ENCODE measurements at places on chromosomes 2 and 18.

DNA sequence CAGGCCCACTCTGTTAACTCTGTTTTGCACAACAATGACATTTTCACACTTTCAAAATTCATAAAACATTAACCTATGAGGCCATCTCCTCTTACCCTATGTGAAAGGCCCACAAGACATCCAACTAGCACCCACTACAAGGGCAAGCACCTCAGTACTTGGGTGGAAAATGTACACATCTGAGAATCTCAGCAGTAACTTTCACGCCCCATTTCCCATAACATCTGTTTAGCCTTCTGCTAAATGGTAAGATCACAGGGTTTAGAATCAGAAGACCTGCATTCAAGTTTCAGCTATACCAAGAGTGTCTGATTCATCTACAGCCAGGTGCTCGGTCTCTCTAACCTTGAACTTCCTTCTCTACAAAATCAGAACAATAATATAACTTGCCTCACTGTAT is 89.2 kb downstream of the SP100 start:
- DNase-seq = no peak

DNA sequence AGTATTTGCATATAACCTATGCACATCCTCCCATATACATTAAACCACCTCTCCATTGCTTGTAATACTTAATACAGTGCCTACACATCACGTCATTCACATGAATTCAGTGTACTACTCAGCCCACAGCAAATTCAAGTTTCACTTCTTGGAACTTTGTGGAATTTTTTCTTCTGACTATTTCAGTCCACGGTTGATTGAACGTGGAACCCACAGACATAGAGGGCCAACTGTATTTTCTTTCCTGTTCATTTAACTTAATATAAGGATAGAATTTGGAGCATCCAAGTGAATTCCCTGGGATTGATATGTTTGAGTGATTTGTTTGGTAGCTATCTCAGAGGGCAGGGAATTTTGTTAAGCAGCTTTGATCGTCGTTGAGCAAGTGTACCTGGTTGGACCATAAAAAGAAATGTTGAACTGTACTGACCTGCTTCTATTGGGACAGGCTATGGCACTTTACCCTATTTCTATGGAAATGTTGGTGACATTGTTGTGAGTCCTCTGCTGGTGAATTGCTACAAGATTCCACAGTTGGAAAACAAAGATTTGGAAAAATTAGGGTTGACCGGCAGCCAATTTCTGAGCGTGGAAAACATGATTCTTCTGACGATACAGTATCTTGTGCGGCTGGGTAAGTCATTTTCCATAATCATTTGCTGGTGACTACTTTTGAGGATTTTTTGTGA is 156.6 kb downstream of the ESCO1 start:
- DNase-seq = no peak

- no peak for DNase-seq
Measured at GRCh38 chr18:48639772-48640432, 101.1 kb downstream of the CTIF start.

DNA sequence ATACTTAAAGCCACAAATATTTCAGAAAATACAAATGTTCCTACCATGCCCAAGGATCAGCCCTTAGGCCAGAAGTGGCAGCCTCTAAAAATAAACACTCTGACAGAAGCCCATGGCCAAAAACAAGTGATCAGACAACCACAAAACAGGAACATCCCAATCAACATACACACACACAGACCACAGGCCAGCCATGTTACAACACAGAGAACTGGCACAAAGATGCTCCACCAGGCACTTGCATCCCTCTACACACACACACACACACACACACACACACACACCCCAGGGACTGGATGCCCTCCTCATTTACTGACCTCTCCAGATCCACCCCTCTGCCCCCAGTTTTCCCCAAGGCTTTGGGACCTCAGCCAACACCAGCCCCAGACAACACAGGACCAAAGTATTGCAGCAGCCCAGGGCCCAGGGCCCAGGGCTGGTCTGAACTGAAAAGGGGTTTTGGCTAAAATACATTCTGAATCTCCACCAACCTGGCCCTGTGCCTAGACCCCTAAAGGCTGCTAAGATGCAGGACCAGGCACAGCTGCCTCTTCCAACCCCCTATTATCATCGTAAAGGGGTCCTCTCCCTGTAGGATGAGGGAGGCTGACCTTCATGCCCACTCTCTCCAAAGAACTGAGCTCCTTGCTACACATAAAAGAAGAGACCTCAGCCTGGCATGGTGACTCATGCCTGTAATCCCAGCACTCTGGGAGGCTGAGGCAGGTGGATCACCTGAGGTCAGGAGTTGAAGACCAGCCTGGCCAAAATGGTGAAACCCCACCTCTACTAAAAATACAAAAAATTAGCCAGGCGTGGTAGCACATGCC is 151.4 kb downstream of the TNS1 start:
- no peak for DNase-seq

- no peak for DNase-seq
Measured at GRCh38 chr2:236613612-236614011, 44.0 kb downstream of the ACKR3 start.

GRCh38 chr2:63765117-63765516 is 76.6 kb upstream of the UGP2 start:
- DNase-seq = no peak

- no peak for DNase-seq
Measured at GRCh38 chr2:54336136-54336976, 80.3 kb upstream of the TSPYL6 start.

- DNase-seq = no peak
Measured at GRCh38 chr18:36386150-36386920, 88.8 kb downstream of the FHOD3 start.

DNA sequence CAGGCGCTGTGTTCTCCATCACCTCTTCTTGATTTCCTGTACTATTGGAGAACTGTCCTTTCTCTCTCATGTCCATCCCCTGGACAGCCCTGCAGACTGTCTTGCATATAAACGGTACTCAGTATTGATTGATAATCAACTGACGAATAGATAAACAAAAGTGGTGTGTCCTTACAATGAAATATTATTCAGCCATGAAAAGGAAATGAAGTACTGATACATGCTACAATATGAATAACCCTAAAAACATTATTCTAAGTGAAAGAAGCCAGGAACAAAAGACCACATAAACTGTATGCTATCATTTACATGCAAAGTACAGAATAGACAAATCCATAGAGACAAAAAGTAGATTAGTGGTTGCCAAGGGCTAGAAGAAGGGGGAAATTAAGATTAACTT is 77.6 kb downstream of the SDC1 start:
- no peak for DNase-seq

- peak; percentile 15 for DNase-seq
Measured at GRCh38 chr2:176508984-176509740, 239.9 kb downstream of the MTX2 start.

DNA sequence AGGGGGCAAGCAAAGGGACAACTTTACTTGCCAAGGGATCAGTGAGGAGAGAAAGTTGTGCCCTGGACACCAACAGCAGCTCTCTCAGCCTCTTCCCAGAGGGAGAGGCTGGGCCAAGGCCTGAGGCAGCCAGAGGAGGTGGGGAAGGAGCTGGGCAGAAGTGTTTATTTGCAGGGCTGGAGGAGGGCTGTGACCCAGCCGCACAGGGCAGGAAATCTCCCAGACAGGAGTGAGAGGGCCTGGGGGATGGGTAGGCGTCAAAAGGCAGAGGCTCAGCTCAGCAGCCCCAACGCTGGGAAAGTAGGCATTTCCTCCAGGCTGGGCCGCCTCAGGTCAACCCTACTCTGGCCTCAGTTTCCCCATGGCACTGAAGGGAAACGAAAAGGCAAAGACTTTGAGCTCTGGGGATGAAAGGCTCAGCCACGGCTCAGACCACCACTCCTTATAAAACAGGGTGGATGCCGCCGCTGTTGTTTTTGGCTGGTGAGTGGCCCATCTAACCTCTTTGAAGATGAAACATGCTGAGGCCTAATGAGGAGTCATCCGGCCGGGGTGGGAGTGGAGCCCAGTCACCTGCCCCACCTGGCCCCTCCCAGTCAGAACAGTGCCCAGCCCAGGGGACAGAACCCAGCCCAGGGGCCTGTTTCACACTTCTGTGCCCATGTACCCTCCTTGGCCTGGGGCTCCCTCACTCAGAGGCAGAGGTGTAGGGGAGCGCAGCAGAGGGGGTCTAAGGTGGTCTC is 21.9 kb upstream of the SEMA4C start:
- no peak for DNase-seq

DNA sequence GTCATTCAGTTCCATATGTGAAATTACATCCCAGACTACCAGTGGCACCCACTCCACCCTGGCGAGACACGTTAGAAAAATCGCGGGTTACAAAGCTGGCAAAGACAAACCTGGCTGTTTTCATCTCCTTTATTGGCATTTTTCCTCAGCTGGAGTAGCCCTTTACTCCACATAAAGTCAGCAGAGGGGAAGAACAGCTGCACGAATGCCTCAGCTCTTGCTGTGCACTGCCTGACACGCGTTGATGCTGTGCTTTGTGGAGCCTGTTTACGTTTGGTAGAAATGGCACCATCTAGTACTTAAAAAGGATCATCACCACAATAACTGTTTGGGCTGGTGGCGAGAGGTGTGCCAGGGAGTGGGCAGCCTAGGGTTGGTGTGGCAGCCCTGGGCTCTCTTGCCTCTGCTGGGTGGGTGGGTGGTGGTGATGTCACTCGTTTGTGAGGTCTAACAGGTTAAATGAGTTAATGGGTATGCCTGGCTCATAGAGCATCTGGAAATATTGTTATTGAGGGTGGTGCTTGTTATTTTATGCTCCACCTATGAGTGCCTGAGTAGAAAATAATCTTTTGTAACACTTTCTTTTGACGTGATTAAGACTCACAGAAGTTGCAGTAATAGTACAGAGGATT is 16.4 kb downstream of the FARP2 start:
- no peak for DNase-seq

GRCh38 chr2:226640501-226640900 is 159.1 kb downstream of the IRS1 start:
- no peak for DNase-seq

GRCh38 chr2:101113441-101114267 is 37.5 kb downstream of the TBC1D8 start:
- no peak for DNase-seq

DNA sequence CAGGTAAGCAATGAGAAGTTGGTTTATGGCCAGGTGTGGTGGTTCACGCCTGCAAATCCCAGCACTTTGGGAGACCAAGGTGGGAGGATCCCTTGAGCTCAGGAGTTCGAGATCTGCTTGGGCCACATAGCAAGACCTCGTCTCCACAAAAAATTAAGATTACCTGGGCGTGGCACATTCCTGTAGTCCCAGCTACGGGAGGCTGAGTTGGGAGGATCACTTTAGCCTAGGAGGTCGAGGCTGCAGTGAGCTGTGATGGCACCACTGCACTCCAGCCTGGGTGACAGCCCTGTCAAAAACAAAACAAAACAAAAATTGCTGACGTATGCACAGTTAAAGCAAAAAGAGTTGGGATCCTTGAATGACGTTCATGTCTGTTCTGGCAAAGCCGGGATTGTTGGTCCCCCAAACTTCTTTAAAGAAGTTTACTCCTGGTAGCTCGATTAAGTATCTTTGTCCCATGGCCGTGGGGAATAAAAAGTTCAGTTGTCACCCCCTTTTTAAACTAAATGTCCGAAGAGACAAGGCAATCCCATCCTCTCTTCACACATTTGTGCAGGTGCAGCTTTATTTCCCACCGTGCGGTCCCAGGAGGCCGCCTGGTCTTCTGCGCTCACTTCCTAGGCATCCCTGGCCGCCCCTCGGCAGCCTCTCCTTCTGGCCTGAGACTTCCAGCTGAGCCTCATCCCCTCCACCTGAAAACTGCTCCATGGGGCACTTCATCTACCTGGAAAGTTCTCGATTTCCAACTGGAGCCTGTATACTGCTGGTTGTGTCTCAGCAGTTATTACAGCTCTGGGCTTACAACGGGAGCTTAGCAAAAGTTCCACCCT is 762 bp upstream of the SPOPL start:
- no peak for DNase-seq

- DNase-seq = no peak
Measured at GRCh38 chr2:48849770-48850169, 94.2 kb upstream of the LHCGR start.

GRCh38 chr2:148509288-148509902 is 135.2 kb upstream of the EPC2 start:
- peak; percentile 86 for DNase-seq

- no peak for DNase-seq
Measured at GRCh38 chr18:8177330-8178016, 431.8 kb upstream of the RAB12 start.

DNA sequence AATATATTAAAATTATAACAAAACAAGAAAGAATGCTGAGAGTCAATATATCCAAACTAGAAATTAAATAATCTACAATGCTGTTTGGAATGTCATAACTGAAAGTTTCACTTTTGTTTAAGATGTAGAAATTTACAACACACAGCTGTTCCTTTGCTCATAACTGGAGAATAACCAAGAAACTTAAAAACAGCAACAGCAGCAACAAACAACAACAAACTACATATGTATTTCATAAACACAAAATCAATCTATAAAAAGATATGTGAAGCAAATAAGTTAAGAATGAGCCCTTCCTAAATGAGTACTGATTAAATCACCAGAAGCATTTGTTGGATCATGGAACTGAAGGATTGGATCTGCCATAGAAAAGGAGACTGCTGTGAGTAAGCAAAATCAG is 456.5 kb upstream of the ZNF804A start:
- DNase-seq = no peak

GRCh38 chr2:142094233-142094632 is 36.6 kb downstream of the LRP1B start:
- DNase-seq = no peak

DNA sequence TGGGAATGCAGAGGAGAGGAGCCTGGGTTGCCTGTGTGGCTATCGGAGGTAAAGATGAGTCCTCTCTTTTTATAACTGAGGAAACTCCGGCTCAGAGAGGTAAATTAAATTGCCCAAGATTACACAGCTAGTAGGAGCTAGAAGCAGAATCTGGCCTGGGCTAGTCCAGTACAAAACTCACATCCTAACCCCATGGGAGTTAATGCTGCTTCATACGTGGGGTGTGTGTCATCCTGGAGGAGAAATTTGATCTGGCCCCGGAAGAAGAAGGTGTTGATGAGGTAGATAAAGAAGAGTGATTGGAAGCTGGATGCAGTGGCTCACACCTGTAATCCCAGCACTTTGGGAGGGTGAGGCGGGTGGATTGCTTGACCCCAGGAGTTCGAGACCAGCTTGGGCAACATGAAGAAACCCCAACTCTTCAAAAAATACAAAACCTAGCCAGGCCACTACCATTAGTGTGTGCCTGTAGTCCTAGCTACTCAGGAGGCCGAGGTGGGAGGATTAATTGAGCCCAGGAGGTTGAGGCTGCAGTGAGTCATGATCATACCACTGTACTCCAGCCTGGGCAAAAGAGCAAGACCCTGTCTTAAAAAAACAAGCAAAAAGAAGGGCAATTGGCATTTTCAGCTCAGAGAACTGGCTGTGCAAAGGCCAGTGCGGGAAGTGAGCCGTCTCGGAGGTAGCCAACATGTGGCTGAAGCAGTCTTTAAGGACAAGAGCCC is 33.7 kb downstream of the CTIF start:
- DNase-seq = no peak

GRCh38 chr18:31199190-31199769 is 36.6 kb upstream of the DSC1 start:
- DNase-seq = no peak

GRCh38 chr2:39631718-39632117 is 34.0 kb upstream of the TMEM178A start:
- DNase-seq = no peak

- DNase-seq = no peak
Measured at GRCh38 chr2:197461057-197461456, 7.7 kb downstream of the COQ10B start.

Measured in stimulated activated naive CD8-positive, alpha-beta T cell treated with anti-CD3 and anti-CD28 coated beads, Interleukin-15, Interleukin-2, amounts not matched to agents 100 U/mL and 50 U/mL, for 24 hours (primary cell).